ENCODE measurements at places on chromosomes 12 and 14.

GRCh38 chr14:101372894-101373620 lies 188.2 kb upstream of the DIO3 start:
- DNase-seq = no peak

GRCh38 chr12:120854804-120855203 lies 49.4 kb downstream of the SPPL3 start:
- no peak for DNase-seq

DNA sequence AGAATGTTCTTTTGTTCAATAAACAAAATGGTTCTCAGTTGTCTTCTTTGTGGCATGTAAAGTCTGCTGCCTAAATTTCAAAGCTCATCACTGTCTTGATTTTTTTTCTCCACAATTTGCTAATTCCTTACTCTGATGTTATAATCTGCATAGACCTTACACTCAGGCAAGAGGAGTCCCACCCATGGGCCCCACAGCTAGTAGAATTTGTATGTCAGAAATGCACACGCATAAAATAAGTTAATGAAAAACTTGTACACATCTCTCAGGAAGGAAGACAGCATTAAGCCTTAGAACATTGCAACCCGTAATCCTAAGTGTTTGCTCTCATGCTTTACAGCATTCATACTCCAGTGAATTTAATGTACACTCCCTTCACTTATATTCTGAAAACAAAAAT lies 280.8 kb downstream of the ATXN7L3B start:
- DNase-seq = no peak

GRCh38 chr14:52227619-52228222 lies 39.8 kb upstream of the PTGDR start:
- no peak for DNase-seq

DNA sequence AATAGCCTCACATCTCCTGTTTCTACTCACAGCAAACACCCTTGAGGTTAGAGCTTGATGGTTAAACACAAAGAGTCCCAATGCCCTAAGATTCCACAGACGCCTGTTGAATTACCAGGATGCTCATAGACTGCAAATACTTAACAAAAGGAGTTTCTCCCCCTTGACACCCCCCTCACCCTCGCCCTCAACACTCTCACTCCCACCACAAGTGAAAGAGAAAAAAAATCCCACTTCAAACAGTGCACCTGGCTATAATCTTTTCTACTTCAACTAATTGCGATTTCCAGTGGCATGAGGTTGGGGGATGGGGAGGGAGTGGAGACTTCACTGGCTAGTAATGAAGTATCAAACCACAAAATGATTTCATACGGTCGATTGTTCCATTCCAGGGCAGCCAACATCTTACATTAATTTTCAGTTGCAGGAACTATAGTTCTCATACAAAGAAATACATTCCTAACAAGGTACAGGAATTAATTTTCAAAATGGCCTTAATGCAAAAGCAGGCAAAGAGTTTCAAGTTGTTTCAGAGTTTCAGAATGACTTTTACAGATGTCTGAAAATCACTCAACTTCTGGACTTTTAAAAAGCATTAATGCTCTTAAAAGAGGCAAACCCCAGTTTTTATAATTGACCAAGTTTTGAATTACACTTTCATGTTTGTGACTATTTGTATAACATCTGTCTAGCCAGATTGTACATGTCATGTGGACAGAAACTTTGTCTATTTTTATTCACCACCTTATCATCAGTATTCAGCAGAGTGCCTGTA lies 390.7 kb downstream of the C12orf75 start:
- DNase-seq = no peak

DNA sequence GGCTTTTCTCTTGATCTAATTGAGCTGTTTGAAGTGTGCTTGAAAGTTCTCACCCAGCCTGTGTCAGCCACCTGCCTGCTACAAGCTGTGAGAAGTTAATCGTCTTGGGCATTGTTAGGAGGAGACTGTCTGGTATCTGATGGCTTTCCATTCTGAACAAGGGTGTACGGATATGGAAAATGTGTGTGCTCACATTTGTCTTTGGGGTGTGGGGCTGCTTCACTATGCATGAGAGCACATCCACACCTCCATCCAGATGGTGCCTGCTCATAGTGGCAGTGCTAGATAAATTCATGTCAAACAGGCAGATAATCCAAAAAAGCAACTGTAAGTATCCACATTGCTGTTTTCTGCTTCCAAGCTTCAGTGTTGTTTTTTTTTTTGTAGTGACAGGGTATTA lies 462.2 kb downstream of the DIO2 start:
- no peak for DNase-seq

DNA sequence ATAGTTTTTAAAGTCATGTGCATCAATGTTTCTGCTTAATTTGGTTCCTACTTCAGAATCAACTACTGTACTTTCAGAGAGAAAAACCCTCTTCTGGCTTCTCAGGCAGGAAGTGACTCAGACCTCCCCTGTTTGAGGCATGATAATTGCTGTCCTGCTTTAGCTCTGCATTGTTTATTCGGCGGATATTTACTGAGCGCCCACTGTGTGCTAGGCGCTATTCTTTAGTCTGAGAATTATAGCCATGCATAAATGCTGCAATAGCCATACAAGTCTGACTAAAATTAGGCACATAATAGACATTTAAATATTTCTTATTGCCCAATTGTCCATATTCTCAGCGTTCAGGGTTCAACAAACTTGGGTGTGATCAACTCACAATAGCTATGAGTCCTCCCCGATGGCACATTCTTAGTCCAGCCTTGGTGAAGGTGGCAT lies 6.1 kb upstream of the AMIGO2 start:
- peak; percentile 88 for DNase-seq

- DNase-seq = no peak
Measured at GRCh38 chr14:75627406-75627805, 33.3 kb downstream of the ERG28 start.

DNA sequence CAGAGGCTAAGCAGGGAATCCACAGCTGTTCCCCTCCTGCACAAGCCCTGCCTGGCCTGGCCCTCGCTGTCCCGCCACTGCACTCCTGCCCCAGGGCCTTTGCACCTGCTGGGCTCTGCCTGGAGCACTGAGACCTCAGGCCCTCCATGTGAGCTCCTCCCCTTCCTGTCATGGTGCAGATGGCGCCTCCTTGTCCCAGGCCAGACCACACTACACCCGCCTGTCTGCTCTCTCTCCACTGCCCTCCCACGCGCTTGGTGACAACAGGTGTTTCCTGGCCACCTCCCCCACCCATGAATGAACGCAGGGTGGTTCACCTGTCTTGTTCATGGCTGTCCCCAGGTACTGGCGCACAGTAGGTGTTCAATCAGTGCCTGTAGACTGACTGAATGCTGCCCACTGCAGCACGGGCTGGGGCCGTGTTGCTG lies 82.9 kb downstream of the NCOR2 start:
- no peak for DNase-seq

DNA sequence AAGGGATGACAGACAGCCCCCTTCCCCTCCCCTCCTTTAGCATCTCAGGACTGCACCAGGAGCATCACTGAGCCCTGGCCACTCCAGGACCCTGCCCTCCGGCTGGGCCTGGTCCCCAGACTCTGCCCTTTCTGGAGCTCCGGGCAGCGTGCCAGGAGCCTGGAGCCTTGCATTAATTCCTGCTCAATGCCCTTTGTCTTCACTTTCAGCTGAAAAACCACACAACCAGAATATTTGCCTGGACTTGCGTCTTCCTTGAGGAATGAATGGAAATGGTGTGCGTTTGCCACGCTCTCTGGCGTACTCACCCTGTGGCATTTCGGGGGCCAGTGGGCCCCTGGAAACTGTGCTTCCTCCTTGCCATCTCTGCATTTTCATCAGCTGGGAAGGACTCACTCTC lies 8.5 kb upstream of the RFLNA start:
- peak; percentile 68 for DNase-seq

DNA sequence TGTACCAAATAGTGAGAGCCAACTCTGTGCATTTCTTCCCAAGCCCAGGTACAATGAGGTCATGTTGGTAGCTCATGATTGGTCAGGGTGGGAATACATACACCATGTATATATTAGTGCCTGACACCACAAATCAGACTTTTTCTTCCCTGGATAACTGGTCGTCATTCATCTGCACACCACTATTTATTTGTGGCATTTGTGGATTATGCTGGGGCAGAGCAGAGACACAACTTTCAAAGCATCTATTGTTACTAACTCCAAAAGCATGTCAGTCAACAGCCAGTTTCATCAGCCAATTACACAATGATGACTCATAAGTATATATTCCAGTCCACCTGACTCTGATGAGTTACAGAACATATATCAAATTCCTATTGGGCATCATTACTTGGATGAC lies 181.7 kb downstream of the ADAMTS20 start:
- DNase-seq = peak; percentile 50
